Left renal cortex interstitium (tissue), 4 donors: ENCODE measurements at places on chromosomes 3 and 15. TPM values are rescaled to one million over a fixed set of nuclear protein-coding genes. Genes with fewer than 3 reads are reported as not detected.

- no peak for DNase-seq
Observed at GRCh38 chr15:68405378-68406250, 26.3 kb downstream of the ITGA11 start.

GRCh38 chr3:152976239-152976638 is 141.3 kb downstream of the P2RY1 start:
- DNase-seq: no peak

- peak; percentile 54 for DNase-seq
Observed at GRCh38 chr15:71114887-71115566, at the start of gene THSD4. Gene THSD4 (plus strand): TSS chr15:71115471.

GRCh38 chr3:171854649-171855305 is 11.6 kb downstream of the TMEM212 start:
- no peak for DNase-seq

GRCh38 chr3:68173012-68173634 is 518.7 kb upstream of the SUCLG2 start:
- no peak for DNase-seq

DNA sequence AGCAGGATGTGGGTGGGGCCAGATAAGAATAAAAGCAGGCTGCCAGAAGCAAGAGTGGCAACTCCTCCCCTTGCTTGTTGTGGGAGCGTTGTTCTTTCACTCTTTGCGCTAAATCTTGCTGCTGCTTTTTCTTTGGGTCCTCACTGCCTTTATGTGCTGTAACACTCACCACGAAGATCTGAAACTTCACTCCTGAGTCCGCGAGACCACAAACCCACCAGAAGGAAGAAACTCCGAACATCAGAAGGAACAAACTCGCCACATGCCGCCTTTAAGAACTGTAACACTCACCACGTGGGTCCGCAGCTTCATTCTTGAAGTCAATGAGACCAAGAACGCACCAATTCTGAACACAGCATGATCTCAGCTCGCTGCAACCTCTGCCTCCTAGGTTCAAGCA is 72.9 kb downstream of the IL12A start:
- DNase-seq: no peak

GRCh38 chr3:43760938-43761337 is 70.2 kb downstream of the ABHD5 start:
- no peak for DNase-seq

DNA sequence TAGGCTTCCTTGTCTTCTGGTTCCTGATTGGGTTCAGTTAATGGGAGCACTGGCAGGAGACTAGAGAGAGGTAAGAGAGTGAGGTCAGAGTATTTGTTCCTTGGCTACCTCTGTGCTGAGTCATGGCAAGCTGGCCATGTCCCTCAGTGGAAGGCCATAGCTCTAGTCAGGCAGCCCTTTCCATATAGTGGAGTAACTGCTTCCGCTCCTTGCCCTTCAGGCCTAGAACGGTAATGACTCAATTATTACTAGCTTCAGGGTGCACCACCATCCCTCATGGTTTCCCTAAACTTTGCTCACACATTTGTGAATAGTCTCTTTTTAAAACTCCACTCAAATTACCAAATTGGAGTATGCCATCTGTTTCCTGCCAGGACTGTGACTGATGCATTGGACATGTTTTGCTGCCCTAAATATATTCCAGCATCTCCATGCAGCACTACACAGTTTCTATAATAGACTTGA is 10.5 kb upstream of the ANO10 start:
- DNase-seq: no peak

DNA sequence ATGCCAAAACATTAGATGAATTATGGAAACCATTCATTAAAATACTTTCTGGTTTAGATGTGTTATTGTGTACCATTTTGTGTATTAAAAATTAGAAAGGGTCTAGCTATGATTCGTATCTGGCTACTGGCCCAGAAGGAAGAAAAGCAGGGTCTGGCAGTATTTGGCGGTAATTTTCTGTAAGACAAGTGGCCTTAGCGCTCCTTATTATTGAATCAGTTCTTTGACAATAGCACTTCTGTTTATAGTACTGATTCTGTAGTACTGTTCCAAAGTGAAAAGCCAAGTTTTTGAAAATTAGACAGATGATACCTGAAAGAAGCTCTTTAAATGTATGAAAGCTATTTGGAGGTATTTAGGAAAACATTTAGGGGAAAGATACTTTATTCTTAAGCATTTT is 10.2 kb downstream of the GLCE start:
- DNase-seq: no peak

DNA sequence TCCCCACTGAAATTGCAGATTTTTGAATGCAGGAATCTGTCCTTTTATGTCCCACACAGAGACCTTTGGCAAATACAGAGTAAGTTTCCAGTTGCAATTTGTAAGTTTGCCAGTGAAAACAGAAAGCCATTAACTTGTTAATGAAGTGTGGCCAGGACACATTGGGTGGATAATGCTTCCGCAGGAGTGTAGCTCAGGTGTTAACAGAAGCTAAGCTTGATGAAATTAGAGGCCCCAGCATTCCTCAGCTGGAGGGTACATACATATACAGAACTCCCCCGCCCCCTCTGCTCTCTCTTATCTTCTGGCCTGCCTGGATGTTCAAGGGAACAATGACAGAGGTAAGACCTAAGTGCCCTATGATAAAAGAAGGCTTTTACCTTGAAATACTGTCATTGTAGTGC is 8.1 kb upstream of the LRRC2 start:
- DNase-seq: no peak

DNA sequence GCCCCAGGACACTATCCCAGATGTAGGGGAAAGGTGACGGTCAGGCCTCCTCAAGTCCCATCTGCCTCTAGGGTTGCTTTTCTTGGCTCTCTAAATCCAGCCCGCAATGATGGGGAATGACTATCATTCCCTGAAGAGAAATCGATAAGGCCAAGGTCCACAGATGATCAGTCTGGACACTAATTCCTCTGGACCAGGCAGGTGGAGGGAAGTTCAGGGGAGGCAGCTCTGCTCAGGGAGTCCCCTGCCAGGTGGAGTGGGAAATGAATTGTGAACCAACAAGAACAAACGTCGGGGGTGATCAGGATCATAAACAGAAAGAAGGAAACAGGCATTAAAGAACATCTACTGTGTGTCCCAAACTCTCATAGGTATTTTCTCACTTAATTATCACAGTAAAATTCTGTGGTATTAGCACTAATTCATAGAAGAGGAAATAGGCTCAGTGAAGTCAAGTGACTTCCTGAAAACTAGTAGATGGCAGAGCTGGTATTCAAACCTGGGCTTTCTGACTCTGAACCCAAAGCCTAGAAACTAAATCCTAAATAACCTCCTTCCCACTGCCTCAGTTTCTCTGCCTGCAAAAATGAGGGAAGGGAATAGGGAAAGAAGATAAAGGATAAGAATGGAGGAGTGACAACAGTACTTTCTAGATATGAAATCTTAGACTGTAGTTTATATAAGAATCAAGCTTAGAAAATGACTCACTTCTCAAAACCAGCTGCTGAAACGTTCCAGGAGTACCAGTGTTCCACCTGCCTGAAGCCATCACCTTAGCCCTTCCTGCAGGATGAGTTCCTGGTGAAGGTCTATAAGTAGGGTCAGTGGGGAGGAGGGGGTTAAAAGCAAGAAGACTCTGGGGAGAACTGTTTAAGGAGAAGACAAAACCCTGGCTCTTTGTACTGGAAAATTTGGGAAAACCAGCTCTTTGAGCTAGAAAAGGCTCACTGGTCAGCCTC is 7.5 kb downstream of the BMF start:
- DNase-seq: no peak

GRCh38 chr3:152127058-152127457 is 141.7 kb upstream of the MBNL1 start:
- no peak for DNase-seq

GRCh38 chr15:97168704-97169475 is 791.6 kb upstream of the ARRDC4 start:
- DNase-seq: no peak

GRCh38 chr3:105103139-105103538 is 263.6 kb upstream of the ALCAM start:
- DNase-seq: no peak

DNA sequence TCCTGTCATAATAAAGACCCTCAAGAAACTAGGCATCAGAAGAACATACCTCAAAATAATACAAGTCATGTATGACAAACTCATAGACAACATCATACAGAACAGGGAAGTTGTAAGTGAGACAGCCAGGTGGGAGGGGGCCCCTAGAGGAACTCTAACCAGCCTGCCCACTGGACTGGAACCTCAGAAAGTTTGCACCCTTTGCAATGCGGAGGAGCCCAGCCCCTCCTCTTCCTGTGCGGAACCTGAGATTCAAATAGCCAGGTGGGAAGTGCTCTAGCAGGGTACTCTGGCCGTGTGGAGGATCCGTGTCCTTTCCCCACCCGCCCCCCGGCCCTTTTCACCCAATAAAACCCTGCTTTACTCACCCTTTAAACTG is 387.0 kb upstream of the CBLB start:
- no peak for DNase-seq

DNA sequence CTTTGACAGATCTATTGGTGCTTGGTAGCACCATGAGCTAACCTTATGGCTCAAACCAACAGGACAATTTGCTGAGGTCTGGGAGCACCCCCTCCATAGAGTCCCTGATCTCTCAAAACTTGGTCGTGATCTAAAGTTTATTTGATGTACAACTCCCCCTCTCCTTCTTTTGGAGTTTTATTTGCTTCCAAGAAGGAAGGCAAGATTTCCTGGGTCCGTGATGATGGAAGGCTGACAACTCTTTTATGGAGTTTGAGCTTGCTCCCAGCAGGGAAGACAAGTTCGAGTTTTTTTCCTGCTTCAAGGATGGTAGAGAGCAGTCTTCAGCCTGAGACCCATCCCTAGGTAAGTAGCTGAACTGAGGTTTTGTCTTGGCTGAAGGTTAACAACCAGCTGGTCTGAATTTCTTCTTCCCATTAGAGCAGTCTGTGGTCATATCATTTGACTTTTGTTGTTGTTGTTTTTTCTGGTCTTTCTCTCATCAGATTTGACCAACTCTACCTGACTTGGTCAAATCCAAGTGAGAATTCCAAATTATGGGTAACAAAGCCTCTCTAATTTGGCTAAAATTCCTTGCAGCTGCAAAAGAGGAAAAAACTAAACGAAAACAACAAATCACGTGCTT is 2.8 kb upstream of the MUC20 start:
- DNase-seq: no peak

DNA sequence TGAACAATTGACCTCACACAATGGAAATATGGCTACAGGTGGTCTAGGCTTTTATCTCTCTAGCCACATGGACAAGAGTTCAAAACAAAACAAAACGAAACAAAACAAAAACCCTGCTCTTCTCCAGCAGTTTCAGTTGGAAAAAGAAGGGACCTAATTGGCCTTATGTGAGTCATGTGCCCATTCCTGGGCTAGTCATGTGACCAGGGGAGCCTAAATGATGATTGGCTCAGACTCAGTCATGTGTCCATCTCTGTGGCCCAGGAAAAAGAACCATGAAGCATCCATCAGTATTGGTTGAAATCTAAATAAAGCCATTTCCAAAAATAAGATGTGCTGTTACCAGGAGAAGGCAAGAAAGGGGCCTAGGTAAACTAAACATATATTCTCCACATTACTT is 96.8 kb downstream of the ANXA2 start:
- no peak for DNase-seq

DNA sequence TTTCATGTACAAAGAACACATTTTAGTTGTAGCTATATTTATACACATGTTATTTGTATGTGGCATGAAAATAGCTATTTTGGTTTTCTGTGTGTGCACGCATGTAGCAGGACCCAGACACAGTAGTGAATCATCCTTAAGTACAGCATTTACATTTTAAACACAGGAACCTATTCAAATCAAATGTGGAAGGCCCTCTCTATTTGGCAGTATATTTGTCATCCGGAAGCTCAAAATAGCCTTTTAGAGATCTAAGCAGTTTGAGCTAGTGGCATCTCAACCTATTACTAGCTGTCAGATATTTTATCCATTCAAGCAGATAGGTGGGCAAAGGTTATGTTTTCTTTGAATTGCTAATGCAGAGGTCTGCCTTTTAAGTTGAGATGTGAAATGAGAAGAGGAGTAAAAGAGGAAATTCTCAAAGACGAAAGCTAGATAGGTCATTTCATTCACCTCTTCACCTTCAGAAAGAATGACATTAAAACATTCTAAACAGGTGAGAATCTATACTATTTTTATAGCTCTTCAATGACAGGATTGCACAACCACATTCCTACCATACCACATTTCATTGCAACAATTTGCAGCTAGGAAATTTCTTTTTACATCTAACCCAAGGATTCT is 46.3 kb upstream of the TIPARP start:
- DNase-seq: no peak

GRCh38 chr15:42160136-42160535 is 3.7 kb upstream of the PLA2G4F start:
- DNase-seq: no peak

- DNase-seq: no peak
Observed at GRCh38 chr3:45056608-45057301, 30.7 kb downstream of the CLEC3B start.

GRCh38 chr3:47420511-47421484 is 40.0 kb downstream of the PTPN23 start:
- DNase-seq: peak; percentile 57

GRCh38 chr3:158210067-158210466 is 100.2 kb downstream of the RSRC1 start:
- no peak for DNase-seq

DNA sequence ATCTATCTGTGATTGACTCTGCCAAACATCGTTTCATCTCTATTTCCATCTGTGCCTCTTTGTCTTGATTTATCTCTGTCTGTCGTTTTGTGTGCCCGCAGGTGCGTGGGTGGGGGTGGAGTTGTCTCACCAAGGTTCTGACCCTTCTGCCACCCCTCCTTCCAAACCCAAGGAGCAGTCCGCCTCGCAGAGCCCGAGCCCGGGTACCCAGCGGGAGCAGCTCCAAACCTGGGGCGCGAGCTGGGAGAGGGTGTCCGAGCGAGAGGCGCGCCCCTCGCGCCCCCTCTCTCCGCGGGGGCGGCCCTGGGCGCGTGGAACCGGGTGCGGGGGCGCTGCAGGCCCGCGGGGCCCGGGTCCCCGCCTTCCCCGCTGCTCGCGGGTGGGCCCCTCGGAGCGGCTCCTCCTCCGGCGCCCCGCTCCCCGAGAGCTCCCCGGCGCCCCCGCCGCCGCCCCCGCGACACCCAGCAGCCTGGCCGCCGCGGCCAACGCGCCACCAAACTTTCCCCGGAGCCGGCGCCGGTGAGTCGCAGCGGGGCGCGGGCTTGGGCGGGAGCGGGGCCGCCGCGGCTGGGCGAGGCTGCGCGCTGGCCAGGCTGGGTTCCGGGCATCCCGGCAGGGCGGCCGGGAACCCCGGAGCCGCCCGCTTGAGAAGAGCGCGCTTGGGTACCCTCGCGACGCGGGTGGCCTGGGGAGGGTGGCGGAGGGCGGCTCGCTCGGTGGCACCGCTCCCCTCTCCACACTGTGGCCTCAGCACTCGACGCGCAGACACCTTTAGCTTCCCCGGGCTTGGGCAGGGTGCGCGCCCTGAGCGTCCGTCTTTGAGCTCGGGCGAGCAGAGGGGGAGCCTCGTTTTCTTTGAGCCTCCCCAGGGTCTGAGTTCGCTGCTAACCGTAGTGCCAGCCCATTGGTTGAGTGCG is at the start of gene HRH1:
Gene HRH1, plus strand, starts transcription at position 458 of the 917 bp plus-strand sequence. CDS start 104,545 bp downstream, outside the sequence.
- no peak for DNase-seq

The DAZL gene
- not detected for polyA plus RNA-seq

The OR5K2 gene
- 0.18 TPM for polyA plus RNA-seq

The SUSD5 gene
- 4.8 TPM for polyA plus RNA-seq

The TTC14 gene
- polyA plus RNA-seq: 112 TPM

The SRGAP3 gene
- 25.2 TPM for polyA plus RNA-seq

The MYH15 gene
- 0.17 TPM for polyA plus RNA-seq

The PIF1 gene
- 5.7 TPM for polyA plus RNA-seq

The PTX3 gene
- 3.8 TPM for polyA plus RNA-seq

The GOLGA6A gene
- not detected for polyA plus RNA-seq

The C3orf22 gene
- 0.14 TPM for polyA plus RNA-seq
